ENCODE measurements at places on chromosomes 2 and 18.

- DNase-seq = peak; percentile 68
Measured at GRCh38 chr2:169573160-169573973, at the start of gene FASTKD1. FASTKD1 (minus strand) TSS chr2:169573865; CDS start chr2:169572029, 1,836 bp downstream.

DNA sequence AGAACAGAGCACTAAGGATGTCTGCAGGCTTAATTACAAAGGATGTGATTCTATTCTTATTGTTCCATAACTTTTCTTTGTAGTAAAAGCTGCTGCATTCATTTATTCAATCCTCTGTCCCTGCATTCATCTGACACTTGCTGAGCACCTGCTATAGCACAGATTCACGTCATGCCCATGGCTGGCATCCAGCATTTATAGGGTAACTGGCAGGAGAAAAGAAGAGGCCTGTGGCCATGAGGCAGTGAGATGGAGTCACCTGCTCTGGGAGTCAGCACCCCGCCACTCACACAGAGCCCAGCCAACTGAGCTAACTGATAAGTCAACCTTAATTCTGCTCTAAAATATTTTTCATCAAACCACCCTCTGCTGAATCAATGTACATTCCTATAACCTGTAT lies 18.3 kb upstream of the CDC42EP3 start:
- DNase-seq = no peak

GRCh38 chr2:120314690-120315366 lies 31.1 kb upstream of the INHBB start:
- no peak for DNase-seq

DNA sequence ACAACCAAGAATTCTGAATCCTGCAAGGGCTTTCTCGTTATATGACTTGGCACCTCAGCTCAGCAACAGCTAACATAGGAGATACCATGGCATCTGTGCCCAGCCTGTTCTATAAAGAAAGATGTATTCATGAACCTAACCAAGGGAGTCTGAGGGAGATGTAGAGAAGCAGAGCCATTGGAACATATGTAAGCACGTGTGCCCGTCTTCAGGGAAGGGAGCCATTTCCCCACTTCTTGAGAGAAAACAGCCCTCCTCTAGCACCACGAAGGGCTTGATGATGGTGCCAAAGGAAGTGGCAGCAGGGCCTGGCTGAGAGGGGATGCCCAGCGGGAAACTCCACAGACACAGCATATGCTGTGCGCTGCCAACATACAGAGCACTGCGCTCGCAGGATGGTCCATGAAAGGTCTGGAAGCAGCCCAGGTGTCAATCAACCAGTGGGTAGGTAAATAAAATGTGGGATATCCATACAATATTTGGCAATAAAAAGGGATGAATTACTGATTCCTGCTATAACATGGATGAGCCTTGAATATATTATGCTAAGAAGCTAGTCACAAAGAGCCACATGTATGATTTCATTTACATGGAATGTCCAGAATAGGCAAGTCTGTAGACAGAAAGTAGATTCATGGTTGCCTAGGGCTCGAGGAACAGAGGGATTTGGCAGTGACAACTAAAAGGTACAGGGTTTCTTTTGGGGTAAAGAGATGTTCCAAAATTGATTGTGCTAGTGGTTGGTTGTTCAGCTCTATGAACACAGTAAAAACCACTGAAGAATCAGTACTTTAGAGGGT lies 16.1 kb downstream of the TMEM247 start:
- DNase-seq = no peak

DNA sequence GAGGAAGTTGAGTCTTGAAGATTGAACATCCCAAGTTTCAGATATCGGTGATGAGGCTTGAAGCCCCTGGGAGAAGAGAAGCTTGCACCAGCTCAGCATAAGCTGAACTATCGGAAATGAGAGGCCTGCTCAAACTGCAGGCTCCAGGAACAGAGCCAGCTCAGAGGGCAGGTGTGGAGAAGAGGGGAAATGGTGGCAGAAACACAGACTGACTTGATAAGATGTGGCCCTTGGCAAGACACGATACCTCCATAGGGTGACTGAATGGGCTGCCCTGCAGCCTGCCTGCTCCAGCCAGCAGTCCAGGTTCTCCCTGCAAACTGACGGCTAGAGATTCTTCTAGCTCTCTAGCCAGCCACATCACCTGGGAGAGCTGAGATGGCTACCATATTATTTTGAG lies 86.6 kb downstream of the MYT1L start:
- no peak for DNase-seq

DNA sequence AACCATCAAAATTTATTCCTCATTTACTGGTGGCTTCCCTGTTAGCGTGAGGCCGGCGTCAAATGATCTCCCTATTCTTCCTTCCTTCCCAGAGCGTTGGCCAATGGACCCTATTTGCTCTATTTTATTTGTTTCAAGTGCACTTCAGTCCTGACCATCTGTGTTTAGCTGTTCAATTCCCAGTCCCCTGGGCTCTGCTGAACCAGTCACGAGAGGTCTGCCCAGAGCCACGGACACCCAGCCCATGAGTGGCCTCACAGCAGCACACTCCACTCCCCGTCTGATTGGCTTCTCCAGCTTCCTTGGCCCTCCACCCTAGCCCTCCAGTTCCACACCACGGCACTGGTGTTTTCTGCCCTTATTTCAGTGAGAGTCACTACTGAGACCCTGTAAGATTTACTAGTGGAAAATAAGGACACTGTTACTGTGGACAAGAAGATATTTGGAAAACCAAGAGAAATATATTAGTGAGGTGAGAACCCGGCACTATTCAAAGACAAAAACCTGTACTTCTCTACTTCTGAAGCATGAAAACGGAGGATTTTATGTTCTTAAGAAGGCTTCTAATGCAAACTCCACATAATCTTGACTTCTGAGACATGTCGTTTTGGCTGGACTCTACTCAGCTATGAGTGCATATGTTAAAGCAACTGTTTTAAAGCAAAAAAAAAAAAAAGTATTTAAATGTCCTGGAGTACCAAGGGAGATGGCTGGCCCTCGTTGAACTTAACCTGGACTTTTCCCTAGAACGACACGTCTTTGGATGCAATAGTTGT lies 86.6 kb downstream of the COL6A3 start:
- no peak for DNase-seq

DNA sequence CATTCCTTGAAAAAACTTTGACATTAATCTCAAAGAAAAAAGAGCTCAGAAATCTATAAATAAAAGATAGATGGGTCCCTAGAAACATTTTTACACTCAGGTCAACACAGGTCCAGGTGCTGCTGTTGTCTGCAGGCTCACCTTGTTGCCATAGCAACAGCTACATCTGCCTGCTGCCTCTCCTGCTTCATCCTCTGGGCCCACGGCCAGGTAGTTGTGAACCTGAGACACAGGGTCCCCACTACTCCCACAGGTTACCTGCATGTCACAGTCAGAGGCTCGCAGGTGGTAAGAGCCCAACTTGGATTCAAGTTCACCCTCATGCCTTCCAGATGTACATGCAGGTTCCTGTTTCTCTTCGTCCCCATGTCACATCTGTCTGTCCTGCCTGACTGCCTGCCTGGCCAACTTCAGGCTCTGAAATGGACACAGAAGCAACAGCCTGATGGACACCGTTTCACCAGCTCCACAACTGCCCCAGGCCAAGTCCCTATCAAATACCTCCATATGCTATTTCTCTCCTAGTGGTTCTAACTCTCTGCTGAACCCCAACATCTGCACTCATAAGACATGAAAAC lies 88.3 kb upstream of the SALL3 start:
- DNase-seq = no peak

GRCh38 chr18:657311-658000 lies at the start of gene TYMS:
TYMS (plus strand) TSS chr18:657653; CDS start chr18:657743, 90 bp downstream.
- peak; percentile 20 for DNase-seq

- DNase-seq = no peak
Measured at GRCh38 chr2:37623406-37623805, 48.0 kb downstream of the CDC42EP3 start.

DNA sequence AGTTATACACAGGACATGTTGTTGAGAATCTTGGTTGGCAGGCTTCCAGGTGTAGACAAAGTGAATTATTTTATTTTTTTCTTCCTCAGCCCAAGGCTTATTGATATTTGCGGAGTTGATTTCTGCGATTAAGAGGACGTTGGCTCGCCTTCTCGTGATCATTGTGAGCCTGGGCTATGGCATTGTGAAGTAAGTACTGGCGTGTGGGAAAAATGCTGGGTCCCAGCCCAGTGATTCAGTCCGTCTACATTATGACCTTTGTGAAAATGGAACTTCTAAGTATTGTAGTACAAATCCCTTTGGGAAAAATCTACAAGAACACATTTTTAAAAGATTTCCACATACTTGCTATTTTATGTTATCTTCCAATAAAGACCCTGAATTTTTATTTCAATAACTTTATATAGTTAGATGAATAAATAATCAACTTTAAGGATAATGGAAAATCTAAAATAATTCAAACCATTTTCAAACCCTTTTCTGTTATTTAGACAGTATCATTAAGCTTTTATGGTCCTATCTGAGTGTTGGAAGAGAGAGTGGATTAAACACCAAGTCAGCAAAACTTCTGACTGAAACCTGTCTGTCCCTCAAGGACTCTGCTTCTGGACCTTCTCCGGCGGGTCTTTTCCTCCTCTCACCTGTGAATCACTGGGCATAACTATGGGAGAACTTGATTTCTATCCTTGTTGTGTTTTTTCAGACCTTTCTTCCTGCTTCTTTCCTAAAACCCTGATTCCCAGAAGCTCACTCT lies 31.0 kb downstream of the TMEM87B start:
- DNase-seq = no peak

DNA sequence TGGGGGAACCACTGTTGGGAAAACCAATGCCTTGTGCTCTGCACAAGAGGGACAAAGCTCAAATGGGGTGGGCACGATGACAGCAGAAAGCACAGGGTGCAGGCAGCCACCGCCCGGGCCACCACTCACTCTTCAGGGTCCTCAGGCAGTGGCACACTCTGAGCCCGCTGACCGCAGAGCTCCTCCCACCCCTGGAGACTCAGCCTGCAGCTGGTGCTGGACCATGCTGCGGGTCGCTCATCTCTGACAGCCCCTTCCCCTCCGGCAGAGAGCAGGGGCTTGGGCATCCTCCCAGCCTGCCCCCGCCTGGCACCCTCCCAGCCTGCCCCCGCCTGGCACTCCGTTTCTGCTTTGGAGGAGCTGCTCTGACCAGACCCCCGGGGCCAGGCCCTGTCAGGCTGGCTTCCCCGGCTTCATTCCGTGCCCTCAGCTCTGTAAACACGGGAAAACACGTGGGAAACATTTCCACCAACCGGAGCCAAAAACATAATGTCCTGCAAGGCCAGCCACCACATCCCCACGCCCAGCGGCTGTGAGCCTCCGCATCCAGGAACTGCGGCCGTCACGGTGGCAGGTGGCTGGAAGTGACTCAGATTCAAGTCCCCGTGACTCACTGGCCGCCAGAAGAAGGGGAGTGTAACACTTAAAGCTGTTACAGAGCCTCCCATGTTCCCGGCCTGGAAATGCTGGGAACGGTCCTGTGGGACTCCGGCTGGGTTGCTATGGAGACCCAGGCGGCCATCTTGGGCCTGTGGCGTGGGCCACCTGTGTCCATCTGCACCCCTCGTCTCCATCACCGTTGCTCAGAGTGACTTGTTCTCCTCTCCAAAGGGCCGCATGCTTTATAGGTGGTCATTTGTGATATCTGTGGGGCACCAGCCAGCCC lies 6.8 kb upstream of the SNED1 start:
- peak; percentile 60 for DNase-seq

All from GOT3 (cell line).